ENCODE measurements at places on chromosomes 2 and 18.

DNA sequence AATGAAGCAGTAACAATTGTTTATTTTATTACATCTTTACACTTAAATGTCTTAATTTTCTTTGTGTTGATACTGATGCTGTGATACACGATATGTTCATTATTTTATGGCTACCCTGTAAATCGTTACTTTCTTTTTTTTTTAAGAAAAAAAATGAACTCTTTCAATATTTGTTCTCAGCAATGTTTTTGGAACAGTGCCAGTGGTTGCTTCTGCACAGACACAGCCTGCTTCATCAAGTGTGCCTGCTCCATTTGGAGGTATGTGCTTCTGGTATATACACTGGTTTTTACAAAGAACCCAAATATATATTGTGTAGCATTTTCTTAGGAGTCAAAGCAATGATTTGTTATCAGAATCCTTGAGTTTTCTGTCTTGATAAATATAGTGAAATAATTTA lies 62.2 kb upstream of the SCYGR2 start:
- no peak for DNase-seq

GRCh38 chr2:203578759-203579643 lies 43.9 kb upstream of the RAPH1 start:
- DNase-seq, result no peak

- DNase-seq, result no peak
Measured at GRCh38 chr2:182767578-182767977, 51.5 kb downstream of the DNAJC10 start.

DNA sequence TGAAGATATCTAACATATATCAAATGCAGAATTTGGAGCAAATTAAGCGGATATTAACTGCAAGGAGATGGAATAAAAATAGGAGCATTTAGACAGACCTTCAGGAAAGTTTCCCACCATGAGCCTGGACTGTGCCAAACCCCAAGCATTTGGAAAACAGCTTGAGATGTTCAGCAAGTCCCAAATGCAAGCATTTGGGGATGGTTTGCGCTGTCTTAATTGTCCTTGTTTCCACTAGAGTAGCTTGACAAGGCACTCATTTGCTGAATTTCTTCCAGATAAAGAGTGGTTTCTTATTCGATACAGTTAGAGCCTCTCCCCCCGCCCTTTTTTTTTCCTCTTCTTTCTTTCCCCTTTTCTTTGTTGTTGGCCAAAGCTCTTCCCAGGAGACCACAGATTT lies 77.1 kb upstream of the CDC42EP3 start:
- no peak for DNase-seq

GRCh38 chr18:76482971-76483691 lies 11.9 kb downstream of the ZNF516 start:
- DNase-seq, result no peak

GRCh38 chr2:174263997-174264396 lies 15.7 kb upstream of the OLA1 start:
- no peak for DNase-seq

DNA sequence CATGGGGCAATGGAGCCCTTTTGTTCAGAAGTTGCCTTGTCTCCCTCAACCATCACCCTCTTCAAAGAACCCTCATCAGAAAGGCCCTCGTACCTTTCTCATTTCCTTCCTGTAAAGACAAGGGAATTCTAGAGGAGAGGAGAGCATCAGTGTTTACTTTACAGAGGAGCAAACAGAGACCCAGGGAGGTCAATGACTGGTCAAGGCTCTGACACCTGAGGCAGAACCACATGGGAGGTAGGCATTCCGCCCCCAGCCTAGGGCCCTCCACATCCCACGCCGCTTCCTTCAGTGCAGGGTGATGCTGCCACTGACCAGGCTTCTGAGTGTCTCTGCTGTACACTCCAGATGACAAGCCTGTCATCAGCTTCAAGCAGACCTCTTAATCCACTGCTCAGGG lies 104.7 kb downstream of the NRP2 start:
- no peak for DNase-seq

- DNase-seq, result no peak
Measured at GRCh38 chr2:9771481-9772017, 71.7 kb upstream of the TAF1B start.

Measured in stimulated activated CD4-positive, alpha-beta T cell treated with anti-CD3 and anti-CD28 coated beads, TNF-alpha, amount 100 ng/mL, for 4 hours (primary cell).